ENCODE measurements at places on chromosomes 6 and 20.
A peak's percentile ranks its signal among the peaks of the same experiment; 100 is the strongest.

DNA sequence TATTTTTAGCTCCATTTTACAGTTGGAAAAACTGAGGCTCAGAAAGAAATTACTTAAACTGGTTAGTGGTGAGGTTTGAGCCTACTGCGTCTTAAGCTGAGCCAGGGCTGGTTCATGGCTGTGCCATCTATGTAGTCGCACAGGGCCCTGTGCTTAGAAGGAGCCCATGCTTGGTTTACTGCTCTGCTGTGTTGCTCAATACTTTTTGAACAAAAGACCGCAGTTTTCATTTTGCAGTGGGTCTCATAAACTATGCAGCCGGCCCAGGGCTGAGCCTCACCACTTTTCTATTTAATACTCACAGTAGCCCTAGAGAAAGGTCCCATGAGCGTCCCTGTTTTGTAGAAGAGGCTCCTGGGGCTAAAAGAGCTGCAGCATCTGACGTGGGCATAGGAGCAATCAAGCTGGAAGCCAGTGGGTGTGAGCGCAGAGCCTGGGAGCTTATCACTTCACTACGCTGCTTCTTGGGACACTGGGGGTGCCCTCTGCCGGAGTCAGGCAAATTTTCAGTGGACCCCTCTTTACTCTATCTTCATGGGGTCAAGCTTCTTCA lies 501 bp downstream of the SIRPB2 start:
- no peak for DNase-seq

DNA sequence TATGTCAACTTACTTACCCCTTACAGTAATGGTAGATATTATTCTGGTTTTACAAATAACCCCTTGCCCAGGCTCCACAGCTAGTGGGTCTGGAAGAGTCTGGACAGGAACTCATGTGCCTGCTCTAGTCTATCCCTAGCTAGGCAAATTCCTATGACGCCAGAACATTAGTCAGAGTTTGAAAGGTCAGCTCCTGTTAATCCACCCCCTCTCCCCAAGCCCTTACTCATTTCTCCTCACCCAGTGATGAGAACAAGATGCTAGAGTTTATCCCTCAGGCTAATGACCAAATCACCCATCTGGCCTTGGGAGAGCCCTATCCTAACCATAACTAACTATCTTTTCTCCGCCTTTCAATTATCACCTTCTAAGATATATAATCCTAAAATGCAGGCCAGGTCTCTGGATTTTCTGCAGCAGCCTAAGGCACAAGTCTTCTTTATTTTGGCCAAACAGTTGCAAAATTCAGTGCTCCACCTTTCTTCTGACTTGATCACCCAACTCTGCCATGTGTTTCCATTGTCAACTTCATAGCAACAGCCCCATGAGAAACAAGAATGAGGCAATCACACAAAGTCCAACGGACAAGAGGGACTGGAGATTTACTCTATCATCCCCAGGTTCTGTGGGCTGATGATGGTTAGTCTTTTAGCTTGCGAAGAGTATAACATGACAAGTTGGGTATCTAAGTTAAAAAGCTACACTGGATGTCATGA lies 113.3 kb downstream of the TASP1 start:
- DNase-seq = no peak

DNA sequence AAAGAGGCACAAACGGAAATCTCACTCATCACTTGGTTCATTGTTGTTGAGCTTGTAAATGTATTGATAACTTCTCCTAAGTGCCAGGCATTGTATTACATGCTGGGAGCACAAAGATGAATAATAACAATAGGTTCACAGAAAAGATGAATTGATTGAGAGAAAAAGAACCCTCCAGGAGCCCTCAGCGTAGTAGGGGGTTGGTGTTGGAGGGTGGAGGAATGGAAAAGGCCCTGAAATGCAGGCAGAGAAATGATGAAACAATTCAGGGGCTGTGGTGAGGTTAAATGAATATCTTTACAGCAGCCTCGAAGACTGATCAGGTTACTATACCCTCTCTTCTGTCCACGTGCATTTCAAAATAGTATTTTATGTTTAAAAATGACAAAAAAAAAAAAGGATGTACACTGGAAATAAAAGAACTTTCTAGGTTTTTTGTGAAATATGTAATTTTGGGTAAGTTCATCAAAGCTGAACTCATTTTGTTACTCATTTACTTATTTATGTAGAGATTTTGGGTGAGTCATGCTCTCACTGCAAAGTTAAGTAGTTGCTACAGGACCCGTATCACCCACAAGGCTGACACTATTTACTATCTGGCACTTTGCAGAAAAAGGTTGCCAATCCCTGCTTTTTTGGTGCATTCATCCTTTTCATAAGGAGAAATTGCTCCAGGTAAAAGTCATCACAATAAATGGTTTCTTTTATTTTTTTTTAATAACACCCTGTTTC lies 277.3 kb downstream of the ZNF217 start:
- no peak for DNase-seq

DNA sequence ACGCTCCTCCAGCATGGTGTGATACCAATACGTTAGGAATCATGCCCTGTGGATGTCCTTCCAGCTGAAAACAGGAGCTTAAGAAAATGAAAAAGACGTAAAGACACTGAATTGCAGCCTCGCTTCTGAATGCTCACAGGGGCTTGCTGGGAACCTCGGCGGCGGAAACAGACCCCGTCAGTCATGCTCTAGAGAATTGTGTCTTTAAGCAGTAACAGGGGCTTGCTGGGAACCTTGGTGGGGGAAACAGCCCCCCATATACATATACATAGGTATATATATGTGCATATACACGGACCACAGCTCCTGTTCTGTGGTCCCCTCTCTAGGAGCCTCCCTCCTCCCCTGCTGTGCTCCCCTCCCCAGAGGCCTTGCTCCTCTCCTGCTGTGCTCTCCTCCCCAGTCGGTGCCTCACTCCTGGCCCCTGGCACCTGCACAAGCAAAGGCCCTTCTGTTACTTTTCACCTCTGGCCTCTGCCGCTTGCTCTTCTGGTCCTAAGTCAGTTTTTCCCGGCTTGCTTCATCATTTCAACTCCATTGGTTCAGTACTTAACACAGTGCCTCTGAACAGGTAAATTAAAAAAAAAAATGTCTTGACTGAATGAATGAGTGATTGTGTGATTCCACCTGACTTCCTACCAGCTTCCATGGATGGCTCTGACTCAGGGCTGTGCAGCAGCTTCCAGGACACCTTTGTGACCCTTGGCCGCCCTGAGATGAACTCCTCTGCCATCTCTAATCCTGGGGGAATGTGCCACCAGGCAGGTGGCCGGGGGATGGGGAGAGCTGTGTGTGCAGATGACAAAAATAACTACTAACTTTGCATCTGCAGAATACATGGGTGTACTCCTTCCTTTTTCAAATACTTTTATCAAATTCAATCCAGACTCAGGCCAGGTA lies 246.1 kb downstream of the SMOC2 start:
- DNase-seq = no peak

- DNase-seq = peak; percentile 49
Measured at GRCh38 chr6:53066077-53066417, 843 bp downstream of the FBXO9 start.

DNA sequence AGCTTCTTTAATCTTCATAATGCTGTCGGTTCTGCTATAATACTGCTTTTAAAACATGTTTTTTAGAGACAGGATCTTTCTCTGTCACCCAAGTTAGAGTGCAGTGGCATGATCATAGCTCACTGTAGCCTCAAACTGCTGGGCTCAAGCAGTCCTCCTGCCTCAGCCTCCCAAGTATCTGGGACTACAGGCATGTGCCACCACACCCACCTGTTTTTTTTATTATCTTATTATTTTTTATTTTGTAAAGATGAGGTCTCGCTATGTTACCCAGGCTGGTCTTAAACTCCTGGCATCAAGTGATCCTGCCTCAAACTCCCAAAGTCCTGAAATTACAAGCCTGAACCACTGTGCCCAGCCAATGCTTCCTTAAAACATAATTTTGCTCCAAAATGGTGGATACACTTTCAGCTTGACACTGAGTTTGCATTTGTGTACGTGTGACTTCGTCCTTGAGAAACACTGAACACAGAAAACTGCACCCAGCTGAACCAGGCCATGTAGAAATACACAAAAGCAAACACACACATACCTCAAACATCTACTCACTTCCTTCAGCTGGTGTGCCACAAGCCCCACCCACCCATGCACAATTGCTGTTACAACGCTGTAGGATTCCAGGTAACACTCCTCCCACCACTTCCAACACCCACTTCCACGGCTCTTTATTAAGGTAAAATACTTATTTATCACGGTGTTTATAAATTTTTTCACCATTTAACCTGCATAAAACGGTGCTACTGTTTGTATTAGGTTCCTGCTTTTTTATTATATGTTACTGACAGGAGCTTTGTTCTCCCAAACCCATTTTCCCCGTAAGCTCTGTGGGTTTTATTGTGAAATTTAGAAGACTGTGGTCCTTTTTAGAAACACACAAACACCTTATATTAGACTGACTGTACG lies 109.1 kb downstream of the TSHZ2 start:
- DNase-seq = no peak
